Sciatic nerve (tissue), 2 donors: ENCODE measurements at places on chromosomes 3 and 15. TPM values are rescaled to one million over a fixed set of nuclear protein-coding genes. Genes with fewer than 3 reads are reported as not detected.

DNA sequence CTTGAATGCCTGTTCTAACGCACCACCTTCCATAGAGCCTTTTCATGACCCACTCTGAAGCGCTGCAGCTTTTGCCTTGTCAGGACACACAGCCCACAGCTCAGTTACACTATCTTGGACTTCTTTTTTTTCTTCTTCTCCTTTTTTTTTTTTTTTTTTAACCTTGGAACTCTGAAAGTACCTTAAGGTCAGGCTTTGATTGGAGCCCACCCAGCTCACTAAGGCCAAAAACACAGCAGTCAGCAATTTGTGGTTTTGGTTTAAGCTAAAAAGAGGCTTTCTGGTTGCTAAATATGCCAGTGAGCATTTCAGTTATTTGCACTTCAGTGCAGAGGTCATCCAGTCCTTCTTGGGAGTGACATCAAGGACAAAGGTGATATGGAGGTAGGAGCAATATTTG lies 1.7 kb downstream of the SLC25A20 start:
- DNase-seq, result no peak

GRCh38 chr3:174398761-174399160 lies 460.4 kb upstream of the NAALADL2 start:
- no peak for DNase-seq

- no peak for DNase-seq
Observed at GRCh38 chr3:136690599-136690998, 61.6 kb downstream of the STAG1 start.

DNA sequence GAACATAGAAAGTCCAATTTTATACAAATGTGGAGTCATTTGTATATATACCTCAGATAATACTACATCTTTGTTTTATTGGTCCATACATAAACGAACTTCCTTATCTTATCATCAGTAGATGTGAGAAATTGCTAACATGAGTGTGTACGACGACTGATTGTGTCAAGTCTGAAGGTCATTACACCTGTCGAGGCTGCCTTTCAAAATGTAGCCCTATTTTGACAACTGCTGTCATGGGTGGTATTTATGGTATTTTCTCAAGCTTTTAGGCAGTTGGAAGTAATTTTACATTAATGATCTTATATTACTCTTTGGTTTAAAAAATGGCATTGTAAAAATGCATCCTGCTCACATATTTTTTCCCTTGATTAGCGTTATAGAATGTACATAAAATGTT lies 183.7 kb upstream of the DNAJC19 start:
- DNase-seq, result no peak

- peak; percentile 66 for DNase-seq
Observed at GRCh38 chr15:92883163-92883875, 16.8 kb upstream of the CHD2 start.

Gene ATP8B4
- total RNA-seq, result 16.5 TPM

DNA sequence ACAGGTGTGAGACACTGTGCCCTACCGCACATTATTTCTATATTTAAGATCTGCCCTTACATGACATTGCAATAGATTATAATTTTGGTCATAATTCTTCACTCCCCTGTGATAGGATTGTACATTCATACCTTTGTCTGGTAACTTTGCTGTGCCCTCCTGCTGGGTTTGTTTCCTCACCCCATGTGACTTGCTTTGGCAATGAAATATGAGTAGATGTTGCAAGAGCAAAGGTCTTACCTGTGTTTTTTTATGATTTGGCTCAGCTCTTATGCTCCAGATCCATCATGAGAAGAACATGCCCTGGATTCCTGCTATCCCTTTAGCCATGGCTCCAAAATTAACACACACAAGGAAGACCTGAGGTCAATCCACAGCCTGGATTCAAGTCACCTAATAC lies 137.7 kb upstream of the EOMES start:
- DNase-seq, result no peak

GRCh38 chr3:101685050-101685400 lies 1.5 kb downstream of the RPL24 start:
- no peak for DNase-seq

GRCh38 chr3:81726735-81727134 lies 34.7 kb downstream of the GBE1 start:
- DNase-seq, result no peak

Gene PPP2R3A
- total RNA-seq, result 15.2 TPM

GRCh38 chr3:186361762-186362536 lies at the start of gene DGKG:
TSS of gene DGKG (minus strand) at chr3:186362234. CDS start at chr3:186320459, 41,775 bp downstream.
- peak; percentile 58 for DNase-seq

Gene CNTN3
- 3.7 TPM for total RNA-seq

DNA sequence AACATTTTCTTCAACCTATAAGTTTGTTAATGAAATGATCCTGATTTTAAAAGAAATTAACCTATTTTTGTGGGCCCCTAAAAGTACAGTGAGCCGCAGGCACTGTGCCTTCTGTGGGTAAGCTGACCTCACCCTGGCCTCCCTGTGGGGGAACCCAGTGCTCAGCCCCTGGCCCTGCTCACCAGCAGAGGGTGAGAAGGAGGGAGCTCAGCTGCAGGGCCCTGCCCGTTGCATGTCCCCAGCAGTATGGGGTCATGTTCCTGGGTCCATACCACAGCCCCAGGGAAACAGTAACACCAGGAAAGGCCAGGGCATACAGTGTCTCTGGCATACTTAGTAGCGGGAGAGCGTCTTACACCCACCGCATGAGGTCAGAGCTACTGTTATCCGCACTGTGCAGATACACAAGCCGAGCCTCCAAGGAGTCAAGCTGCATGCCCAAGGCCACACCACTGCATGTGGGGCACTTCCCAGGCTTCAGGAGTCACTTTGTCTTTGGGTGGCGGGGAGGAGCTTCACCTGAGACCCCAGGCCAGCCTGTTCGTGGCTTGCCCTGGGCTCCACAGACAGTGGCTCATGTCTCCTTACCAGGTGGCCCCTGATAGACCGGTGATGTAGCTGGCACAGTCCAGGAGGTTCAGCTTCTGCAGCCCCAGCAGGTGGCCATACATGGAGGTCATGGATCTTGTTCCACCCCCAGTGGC lies 22.6 kb upstream of the EHD4 start:
- DNase-seq, result no peak

DNA sequence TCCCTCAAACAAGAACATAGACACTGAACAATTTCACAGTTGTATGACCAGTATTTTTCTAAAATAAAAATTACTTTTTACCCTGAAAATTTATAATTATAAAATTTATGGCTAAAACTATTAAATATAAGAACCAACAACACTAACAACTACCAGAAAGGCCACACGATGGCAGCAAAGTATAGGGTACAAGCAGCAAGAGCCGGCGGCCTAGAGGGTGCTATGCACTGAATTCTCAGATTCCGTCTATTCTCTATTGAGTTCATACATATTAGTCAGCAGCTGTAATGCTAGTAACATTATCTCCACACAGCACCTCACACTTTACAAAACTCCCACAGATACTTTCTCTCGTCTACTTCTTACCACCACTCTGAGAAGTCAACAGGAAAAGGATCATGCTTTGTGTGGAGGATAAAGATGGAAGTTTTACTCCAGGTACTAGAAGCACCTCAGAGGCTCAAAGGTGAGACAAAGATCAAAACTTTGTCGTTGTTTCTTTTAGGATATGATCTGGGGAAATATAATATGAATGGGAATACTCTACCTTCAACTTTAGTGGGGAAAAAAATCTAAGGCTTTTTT lies 160.5 kb downstream of the FGF12 start:
- peak; percentile 86 for DNase-seq

Gene PPCDC
- total RNA-seq, result 20.4 TPM

GRCh38 chr15:65812916-65813315 lies 20.8 kb upstream of the DENND4A start:
- DNase-seq, result no peak

DNA sequence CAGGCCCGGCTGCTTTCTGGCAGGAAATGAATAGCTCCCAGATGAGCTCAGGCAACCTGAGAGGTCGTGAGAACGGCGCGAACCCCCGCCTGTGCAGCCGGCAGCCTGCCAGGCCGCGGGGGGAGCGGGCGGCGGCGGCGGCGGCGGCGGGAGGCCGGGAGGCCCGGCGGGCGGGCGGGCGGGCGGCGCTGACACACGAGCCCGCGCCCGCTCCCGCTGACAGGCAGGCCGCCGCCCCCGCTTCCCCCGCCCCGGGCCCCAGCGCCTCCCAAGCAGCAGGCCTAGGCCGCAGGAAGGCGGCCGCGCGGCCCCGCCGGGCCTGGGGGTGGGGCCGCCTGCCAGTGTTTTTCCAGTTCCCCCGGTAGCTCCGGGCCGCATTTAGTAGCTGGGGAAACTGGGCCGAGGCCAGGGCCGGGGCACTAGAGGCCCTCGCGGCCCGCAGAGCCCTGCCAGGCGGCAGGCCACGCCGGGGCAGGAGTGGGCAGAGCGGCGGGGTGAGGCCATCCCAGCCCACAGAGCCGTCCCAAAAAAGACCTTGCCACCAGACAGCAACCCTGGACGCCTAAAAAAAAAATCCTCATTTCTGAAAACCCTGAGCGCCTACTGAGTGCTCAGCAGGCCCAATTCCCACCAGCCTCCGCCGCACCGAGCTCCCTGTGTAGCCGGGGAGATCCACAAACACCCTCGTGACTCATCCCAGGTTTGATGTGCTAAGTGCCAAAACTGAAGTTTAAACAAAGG lies 5.6 kb downstream of the HES1 start:
- DNase-seq, result peak; percentile 93

- DNase-seq, result peak; percentile 71
Observed at GRCh38 chr3:49411535-49411967, 225 bp downstream of the RHOA start.

Gene SPTSSB
- 0.40 TPM for total RNA-seq

Gene ADAMTS7
- total RNA-seq, result 16.6 TPM

DNA sequence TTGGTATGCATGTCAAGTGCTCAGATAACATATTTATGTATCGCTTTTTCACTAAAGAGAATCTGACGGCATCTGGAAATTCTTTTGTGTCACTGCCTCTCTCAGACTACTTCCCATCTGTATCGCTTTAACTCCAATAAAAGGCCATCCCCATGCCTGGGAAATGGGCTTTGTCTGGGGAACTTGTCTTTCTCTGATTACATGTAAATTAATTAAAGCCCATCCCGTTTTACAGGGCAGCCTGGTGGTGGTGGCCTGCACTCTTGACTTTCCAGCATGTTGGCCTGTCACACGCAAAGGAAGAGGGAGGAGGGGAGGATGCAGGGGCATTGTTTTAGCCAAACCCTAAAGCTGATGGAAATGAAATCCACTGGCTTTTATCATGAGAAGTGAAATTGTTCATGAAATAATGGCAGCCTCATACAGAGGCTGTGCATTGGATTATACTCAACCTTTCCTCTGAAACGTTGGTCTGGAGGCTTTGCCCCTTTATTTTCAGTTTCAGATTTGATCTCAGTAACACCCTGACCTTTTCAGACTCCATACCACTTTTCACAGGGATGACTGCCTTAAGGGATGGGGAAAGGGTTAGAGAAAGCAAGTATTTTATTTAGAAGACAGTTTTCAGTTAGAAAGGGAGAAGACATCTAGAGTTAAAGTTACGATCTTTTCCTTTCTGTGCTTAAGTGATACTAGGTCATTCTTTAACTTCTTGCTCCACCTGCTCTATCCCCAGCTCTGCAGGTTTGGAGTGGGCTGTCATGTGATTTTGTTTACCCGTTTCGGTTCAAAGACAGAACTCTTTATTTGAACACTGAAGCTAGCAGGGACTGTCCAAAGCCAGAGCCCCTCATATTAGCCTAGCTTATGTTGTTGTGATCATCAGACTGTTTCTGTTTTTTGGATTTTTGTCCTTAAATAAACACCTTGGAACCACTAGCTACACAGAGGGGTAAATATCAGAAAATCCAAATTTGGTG lies 94.6 kb upstream of the CTDSPL start:
- DNase-seq, result no peak

Gene B3GALNT1
- 9.7 TPM for total RNA-seq

DNA sequence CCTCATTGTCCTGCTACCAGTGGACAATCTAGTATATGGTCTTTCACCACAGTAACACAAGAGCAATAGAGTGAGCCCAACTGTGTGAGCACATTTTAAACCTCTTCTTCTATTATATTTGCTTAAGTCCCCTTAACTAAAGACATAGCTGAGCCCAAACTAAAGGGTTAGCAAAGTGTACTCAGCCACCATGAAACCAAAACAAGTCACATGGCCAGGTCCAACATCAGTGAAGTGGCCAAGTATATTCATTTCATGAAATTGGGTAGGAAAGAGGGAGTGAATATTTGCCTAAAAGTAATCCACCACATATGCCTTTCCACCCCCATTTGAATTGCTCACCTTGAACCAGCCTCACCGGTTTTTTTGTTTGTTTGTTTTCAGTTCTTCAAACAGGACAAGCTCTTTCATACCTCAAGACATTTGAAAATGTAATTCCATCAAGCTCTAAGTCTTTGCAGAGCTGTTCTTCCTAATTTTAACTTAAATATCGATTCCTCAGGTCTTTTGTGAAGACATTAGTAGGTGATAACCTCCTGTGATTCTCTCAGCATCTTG lies 327.0 kb upstream of the SEMA6D start:
- DNase-seq, result no peak

Gene MGLL
- total RNA-seq, result 178 TPM

DNA sequence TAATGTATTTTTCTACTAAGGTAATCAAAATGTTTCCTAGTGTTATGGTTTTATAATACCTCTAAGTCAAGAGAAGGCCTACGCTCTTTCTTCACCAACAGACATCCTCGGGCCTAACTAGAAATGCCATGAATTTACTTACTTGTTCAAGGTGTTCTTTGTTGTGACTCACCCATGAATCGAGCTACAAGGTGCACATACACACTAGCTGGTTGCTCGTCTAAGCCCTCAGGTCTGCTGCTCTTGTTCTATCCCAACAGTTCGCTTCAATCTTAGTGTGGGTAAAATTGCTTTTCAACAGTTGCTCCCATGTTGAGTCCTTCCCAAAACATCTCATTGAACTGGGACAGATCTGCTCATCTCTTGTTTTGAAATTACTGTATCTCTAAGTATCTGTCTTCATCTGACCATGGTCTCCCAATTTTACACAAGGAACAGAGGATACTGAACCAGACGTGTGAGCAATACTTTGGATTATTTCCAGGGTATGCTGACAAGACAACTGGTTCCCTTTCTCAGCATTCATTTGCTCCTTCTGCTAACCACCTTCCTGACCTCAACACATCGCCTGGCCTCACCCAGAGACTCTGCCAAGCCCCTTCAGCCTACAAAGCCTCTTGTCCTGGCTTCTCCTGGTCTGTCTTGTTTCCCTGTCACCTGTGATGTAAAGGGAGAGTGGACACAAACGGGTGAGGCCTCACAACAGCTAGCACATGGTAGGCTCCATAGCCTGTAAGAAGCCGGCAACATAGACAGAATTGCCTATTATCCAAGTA lies 84.2 kb downstream of the NEDD4 start:
- DNase-seq, result no peak

GRCh38 chr3:181711325-181712135 lies at the start of gene SOX2:
TSS of gene SOX2 (plus strand) at chr3:181711925. CDS start at chr3:181712361, 436 bp downstream.
- DNase-seq, result peak; percentile 79
